ENCODE measurements at places on chromosomes 13 and 19. TPM values are rescaled to one million over a fixed set of nuclear protein-coding genes. Genes with fewer than 3 reads are reported as not detected.

DNA sequence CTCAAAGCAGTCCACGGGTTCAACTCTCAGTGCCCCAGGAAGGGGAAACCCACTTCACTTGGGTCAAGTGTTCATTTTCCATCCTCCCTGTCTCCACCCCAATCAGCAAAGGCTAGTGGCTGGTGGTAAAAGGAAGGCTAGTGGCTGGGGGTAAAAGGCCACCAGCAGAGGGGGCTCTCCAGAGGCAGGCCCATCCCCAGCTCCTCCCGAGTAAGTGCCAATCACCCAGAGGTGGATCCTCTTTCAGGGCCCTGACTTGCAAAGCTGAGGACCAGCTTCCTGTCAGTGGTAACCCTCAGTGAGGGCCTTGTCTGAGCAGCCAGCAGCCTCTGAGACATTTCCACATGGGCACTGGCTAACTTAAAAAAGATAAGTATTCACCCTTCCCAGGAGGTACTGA is 22.0 kb upstream of the TPT1 start:
- no peak for DNase-seq

DNA sequence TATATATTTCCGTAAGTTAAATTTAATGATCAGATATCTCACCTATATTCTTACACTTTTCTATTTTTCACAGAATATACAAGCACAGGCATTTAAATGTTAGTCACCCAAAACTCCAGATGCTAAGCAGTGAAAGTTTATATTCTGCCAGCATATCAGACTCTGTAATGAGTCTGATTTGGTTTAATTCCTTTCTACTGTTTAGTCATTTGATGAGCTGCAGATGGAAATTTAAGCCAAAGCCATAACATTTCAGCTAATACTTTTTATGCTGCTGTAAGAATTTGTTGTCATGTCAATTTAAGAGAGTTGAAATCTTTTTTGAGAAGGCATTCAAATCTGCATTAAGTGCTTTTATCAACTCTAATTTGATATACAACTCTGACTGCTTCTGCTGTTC is 8.0 kb downstream of the FRY start:
- DNase-seq: no peak

DNA sequence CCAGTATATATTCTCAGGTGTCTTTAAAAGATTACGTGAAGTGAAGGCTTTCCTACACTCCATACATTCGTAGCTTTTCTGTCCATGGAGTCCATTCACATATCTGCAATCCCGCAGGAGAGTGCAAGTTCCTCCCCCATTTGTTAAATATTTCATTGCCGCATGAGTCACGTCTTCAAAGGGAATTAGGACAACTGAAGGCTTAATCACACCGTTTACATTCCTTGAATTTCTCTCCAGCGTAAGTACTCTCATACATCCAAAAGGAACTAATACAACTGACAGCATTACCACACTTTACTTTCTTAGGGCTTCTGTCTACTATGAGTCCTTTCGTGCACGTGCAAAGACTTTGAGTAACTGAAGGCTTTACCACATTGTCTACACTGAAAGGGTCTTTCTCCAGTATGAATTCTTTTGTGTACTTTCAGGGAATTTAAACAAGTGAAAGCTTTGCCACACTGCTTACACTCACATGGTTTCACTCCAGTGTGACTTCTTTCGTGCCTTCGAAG is 29.0 kb upstream of the ZNF564 start:
- no peak for DNase-seq

DNA sequence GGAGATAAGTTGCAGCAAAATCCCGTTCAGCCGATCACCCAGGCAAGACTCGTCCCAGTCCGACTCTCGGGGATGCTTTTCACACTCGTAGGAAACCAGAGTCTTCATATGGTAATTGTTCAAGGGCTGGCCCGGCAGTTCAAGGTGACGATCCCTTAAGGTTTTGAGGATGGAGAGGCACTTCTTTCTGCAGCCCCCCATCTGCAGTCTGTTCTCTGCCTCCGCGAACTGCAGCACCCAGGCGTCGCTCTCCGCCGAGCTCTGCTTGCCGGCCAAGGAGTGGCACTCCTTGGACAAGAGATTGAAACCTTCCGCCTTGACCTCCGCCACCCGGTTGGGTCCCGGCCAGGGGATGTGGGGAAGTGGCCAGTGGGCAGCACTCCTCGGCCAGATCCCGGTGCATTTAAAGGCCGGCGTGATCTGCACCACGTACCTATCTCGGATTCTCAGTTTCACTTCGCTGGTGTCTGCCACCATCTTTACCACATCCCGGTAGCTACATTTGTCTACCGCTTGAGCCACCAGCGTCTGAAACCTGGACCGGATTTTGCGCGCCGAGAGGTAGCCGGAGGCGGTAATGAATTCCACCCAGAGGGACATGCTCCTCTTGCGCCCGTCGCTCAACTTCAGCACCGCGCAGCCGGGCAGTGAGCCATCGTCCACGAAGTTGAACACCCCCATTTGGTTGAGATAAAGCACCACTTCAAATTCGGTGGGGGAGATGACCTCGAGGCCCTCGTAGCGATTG is 1.1 kb downstream of the MAB21L1 start:
- no peak for DNase-seq

DNA sequence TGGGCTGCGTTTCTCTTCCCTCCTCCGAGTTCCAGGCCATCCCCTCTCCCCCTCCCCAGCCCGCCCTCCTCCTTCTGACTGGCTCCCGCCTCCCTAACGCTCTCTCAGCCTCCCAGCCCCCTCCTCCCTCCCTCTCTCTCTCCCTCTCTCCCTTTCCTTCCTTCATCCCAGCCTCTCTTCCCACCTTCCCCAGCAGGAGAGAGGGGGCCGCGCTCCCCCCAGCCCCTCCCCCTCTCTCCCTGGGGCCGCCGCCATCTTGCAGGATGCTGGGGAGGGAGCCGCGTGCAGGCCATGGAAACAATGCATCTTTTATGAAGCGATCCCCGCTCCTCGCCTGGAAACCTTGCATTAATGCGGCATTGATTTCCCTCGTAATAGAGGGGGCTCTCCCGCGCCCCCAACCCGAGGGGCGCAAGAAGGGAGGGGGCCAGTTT is 42.6 kb upstream of the ADGRL1 start:
- DNase-seq: no peak

DNA sequence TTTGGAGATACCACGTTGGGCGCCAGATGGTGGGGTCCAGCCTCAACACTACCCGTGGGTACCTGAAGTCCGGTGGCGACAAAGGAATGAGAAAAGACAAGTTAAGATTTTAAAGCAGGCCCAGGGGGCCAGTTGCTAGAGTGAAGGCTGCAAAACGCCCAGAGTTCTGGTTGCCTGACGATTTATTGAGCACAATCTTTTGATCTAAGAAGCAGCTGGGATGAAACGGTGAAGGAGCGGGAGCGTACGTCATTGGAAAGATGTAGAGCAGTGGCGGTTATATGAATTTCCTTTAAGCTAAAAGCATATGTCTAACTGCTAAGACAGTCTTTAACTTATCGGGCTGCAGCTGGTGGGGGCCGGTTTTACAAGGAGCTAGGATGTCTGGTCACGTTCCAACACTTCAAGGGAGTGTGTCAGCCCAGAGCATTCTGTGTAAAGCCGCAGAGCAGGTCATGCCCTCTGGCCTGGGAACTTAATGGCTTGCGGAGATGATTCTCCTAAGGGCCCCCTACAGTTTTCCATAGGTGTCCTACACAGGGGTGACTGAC is 28.9 kb upstream of the EVI5L start:
- no peak for DNase-seq

DNA sequence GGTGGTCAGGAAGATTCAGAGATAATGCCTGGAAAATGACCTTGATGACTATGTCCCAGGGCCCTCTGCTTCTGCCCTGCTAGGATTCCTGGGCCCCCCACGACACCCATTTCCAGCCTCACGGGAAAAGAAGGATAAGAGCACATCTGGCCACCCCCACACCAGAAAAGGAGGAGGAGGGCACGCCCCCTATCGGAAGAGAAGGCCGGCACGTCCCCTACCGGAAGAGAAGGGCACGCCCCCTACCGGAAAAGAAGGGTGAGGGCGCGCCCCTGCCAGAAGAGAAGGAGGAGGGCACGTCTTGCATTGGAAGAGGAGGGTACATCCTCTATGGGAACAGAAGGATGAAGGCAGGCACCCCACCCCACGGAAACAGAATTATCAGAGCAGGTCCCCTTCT is 84.3 kb downstream of the IER2 start:
- peak; percentile 58 for DNase-seq

GRCh38 chr19:15923702-15924101 is 10.6 kb downstream of the CYP4F11 start:
- DNase-seq: no peak

DNA sequence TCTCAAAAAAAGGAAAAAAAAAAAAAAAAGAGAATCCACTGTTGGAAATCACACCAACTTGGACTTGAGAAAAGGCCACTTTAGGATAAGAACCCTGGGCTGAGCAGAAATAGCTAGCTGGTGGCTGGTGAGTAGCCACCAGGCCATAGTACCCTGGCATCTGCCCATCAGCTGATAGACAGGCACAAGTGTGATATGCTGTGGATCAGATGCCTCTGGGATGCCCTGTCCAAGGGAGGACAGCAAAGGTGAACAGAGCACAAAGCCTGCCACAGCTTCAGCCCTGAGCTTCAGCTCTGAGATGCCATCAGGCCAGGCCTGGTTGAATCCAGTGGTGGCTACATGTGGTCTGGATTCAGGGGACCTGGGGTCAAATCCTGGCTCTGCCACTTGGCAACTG is 8.7 kb downstream of the SIRT2 start:
- DNase-seq: no peak

GRCh38 chr19:55325172-55325571 is at the start of gene TMEM150B:
TSS of gene TMEM150B (minus strand) at chr19:55325341. CDS start at chr19:55321036, 4,305 bp downstream.
- DNase-seq: no peak

GRCh38 chr19:40337107-40337506 is 11.1 kb downstream of the C19orf47 start:
- DNase-seq: no peak

DNA sequence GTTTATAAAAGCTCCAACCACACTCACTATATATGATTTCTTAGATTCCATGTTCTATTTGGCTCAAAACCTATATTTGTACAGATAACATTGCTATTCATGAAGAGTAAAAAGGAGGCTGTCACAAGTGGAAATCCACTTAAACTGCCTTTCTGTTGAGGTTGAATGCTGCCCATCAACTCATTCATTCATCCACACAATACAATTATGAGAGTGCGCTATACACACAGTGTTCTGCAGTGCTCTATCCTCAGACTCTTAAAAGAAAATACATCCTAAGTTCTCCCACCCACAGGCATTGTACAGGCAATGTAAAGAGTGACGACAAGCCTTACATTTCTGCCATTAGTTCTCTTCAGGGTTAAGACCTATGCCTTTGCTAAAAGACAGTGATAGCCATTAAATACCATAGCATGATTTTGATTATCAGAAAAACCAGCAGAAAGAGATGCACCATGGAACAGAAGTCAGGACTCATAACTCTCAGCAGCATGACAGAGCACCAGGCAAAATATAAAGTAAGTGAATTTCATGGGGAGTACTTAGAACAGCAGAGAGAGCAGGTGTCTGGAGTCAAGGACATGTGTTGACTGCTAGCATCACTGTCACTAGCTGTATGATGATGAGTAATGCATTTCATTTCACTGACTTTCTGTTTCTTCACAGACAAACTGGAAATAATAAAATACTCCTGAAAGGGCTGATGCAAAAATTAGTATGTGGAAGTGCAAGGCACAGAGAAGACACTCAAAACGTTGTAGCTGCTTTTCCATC is 218.0 kb downstream of the RBM26 start:
- no peak for DNase-seq

DNA sequence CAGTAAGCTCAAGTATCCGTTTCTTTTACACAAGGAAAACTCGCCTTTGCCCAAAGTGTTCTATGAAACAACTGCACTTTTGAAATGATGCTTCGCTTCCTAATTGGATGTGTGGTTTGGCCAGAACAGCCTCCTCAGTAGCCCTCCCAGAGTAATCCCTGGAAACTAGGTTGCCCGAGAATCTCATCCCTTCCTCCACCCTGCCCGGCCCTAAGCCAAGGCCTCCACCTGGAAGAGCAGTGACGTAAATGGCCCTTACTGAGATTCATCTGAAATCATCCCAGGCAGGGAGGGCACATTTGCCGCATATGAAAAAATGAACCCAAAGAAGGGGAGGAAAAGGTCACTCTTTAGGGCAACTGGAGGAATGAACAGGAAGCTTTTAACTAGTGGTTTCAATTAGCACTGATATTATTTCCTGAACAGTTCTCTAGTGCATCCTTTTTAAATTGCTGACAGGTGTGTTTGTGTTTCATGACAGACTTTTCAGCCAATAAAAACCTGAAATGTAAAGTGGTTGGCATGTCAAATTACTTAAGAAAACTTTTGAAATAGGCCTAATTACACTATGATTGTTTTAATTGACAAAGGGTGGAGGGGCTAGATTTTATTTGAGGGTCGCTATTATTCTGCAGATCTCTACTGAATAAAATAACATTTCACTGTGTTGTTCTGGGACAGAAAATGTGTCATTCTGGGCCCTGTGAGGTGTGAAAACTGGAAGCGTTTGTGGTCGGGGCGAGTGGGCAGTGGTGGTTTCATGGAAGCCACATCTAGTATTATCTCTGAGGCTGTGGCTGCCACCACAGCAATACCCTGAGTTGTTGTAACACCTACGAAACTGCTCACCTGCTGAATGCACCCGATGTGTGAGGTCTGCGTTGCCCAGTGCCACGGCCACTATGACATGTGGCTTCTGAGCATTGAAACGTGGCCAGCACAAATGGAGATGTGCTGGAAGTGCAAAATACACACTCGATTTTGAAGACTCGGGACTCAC is 112.1 kb downstream of the ZIC5 start:
- DNase-seq: no peak

DNA sequence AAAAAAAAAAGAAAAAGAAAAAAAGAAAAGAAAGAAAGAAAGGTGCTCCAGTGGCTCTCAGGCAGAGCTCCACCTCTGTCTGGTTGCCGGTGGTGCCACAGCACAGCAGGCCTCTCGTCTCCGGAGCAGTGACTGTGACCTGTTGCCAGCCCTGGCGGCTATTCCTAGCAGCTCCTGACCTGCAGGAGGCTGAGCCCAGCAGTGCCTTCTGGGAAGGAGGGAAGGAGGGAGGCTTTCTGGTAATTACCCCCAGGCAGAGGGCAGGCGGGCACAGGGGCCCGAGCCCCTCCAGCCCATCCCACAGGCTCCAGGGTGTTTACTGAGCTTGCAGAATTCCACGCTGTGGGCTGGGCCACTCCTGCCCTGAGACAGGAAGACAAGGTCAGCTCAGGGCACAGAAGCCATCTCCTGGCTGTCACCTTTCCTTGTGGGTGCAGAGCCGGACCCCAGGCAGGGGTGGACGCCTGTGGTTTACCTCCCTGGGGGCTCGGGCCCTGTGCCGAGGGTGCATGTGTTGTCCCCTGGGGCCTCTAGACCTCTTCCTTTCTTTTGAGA is 77.9 kb downstream of the GNG7 start:
- DNase-seq: peak; percentile 49

The UBE2S gene
- 2,806 TPM for total RNA-seq

The CDC37 gene
- total RNA-seq: 239 TPM

The TMC4 gene
- total RNA-seq: 45.3 TPM

The CBLC gene
- 79.7 TPM for total RNA-seq

The WASF3 gene
- total RNA-seq: not detected

The PRSS57 gene
- not detected for total RNA-seq

The PSG7 gene
- total RNA-seq: not detected

The SYT5 gene
- total RNA-seq: 1.5 TPM

The DOCK9 gene
- total RNA-seq: 44.2 TPM
